Transverse colon (tissue), 4 donors: ENCODE measurements at places on chromosomes 4 and X. TPM values are rescaled to one million over a fixed set of nuclear protein-coding genes. Genes with fewer than 3 reads are reported as not detected.

Gene TRIM2
- total RNA-seq: 86.0 TPM

Gene DDX53
- not detected for total RNA-seq

Gene MND1
- total RNA-seq: 3.2 TPM

Gene ATP1B4
- not detected for total RNA-seq

Gene FGF13
- 1.8 TPM for total RNA-seq

Gene POF1B
- total RNA-seq: 130 TPM

Gene AMBN
- total RNA-seq: not detected

Gene PRRG3
- 3.2 TPM for total RNA-seq

DNA sequence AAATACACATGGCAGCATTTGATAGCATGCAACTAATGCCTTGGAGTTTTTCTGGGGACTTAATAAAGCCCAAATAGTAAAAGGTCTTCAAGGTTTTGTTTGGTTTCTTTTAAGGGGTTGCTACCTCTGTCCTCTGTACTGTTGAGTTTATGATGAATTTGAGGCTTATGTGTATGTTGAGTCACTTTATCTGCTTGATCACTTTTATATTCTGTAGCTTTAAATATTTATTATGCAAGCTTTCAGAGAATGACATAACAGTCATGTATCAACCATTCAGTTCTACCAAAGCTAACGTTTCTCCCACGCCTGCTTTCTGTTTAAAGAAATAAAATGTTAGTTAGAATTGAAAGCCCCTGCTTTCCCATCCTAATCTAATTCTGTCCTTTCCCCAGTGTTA is 122.2 kb downstream of the NHS start:
- no peak for DNase-seq

- DNase-seq: peak; percentile 40
Measured at GRCh38 chr4:148443512-148444295, 1.5 kb upstream of the NR3C2 start.

DNA sequence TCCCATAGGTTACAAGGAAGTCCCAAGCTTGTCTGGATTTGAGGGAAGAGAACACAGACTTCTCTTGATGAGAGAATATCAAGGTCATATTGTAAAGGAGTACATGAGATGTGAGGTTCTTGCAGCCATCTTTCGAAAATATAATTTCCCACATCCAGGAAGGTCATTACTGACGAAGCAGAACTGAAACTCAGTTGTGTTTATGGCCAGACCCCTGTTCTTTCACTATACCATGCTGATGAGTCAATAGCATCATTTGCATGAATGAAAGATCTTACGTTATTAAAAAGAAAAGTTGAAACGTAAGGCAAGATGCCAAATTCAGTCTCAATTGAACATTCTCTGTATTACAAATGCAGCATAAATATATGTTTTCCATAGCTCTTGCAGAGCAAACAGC is 14.2 kb upstream of the CCDC149 start:
- DNase-seq: no peak

- no peak for DNase-seq
Measured at GRCh38 chrX:44189116-44189515, 154.4 kb downstream of the EFHC2 start.

DNA sequence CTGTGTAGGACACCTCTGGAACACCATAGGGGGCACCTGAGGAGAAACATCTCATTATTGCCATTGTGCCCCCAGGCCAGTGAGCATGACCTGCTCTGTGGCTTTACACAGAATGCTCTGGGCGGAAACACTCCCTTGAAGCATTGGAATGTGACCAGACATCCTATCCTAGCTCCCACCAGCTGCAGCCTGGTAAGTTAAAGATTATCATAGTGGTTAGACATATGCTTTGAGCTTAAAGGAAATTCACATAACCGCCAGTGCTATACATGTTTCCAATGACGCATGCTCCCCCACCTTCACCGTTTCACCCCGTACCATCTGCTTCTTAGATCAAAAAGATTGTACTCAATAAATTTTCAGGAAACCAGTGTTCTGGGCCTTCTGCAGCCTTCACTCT is 217.7 kb upstream of the CENPE start:
- DNase-seq: no peak

DNA sequence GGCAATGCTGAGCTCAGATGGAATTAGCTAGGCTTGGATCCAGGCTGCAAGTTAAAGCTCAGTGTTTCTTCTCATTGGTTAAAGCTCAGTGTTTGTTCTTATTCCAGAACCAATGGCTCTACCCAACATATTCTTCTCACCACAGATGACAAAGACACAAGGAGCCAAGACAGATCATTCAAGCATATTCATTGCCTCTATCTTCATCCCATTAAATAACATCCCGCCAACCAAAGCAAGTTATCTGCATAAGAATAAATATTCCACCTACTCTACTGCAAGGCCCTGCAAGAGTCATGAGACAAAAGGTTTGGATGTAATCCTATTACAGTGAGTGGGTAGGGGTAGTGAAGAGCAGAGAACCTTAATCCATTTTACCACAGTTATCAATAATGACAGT is 766.5 kb downstream of the C4orf33 start:
- no peak for DNase-seq

DNA sequence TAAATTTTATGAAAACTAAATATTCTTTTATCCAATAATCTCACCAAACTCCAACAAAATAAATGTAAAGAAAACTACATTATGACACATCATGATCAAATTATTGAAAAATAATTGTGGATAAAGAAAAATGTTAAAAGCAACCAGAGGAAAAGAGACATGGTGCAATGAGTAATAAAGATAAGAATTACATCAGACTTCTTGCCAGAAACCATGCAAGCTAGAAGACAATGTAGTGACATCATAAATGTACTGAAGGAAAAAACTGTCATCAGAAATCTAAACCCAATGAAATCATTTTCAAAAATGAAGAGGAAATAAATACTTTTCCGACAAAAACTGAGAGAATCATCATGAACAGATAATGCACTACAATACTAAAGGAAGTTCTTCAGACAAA is 135.9 kb upstream of the EOLA2 start:
- no peak for DNase-seq

GRCh38 chrX:13469963-13470684 is 99.3 kb upstream of the EGFL6 start:
- no peak for DNase-seq

GRCh38 chr4:23560748-23561147 is 329.1 kb downstream of the PPARGC1A start:
- no peak for DNase-seq

DNA sequence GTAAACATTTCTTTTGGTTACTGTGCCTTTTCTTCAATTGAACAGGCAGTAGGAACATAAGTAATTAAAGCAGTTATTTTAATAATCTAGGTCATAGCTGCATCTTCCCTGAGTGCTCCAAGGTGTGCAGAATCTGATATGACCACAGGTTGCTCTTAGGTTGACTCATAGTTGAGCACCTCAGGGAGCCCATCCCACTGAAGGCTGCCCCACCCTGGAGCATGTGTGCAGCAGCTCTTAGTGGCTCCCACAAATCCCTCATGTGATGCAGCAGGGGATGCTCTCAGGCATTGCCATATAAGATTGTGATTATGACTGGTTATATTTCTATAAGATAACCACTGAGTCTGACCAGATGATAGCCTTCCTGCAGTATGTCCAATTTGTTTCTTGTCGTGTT is 72.3 kb downstream of the ZNF518B start:
- DNase-seq: no peak

DNA sequence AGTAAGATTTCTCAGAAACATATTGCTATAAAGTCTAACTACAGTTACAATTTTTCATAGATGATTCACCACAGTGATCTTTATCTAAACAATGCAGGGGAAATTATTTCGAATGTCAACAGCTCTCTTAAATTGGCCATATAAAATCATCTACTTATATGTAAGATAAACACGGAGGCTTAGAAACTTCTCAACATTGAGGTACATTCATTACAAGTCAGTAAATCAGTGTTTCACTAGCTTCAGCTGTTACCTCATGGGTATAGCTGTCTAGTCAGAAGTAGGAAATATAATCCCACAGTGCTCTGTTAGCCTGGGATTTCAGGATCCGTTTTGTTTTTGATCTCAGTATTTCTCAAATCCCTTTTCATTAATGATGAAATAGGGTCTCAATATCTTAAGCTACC is 43.2 kb downstream of the PCDH7 start:
- DNase-seq: no peak

GRCh38 chrX:41599507-41599906 is 89.3 kb upstream of the GPR34 start:
- no peak for DNase-seq

DNA sequence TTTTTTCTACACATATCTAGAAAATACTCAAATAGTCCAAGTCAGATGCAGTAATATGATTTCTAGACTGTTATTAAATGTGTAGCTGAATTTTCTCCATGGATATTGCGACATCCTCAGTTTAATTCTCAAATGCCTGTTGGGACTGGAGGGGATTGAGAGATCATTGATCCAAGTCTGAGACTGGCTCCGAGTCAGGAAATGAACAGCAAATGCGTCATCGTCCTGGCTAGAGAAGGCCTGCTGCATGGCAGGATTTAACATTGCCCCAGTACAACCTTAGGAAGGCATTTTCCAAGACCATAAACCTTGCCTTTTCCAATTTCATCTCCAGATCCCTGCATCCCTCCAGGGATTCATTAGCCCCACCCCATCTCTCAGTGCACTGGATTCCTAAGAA is 56.6 kb upstream of the SLC6A14 start:
- DNase-seq: no peak

DNA sequence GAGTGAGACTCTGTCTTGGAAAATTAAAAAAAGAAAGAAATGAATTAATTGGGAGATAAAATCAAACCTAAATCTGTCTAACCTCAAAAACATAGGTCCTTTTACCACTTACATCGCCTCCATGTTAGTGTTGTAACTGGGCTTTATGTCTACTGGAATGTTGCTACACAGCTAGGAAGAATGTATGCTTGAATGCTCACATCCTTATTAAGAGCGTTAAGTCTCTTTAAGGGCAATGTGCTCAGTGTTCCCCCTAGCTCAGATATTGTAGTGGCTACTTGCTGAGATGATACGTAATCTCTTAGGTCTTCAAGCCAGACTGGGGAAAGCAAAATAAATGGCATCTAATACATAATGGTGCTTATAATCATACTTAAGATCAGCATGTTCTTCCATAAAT is 1072.8 kb downstream of the PDHA2 start:
- DNase-seq: no peak

GRCh38 chr4:100257567-100257966 is 67.3 kb upstream of the DDIT4L start:
- DNase-seq: no peak

DNA sequence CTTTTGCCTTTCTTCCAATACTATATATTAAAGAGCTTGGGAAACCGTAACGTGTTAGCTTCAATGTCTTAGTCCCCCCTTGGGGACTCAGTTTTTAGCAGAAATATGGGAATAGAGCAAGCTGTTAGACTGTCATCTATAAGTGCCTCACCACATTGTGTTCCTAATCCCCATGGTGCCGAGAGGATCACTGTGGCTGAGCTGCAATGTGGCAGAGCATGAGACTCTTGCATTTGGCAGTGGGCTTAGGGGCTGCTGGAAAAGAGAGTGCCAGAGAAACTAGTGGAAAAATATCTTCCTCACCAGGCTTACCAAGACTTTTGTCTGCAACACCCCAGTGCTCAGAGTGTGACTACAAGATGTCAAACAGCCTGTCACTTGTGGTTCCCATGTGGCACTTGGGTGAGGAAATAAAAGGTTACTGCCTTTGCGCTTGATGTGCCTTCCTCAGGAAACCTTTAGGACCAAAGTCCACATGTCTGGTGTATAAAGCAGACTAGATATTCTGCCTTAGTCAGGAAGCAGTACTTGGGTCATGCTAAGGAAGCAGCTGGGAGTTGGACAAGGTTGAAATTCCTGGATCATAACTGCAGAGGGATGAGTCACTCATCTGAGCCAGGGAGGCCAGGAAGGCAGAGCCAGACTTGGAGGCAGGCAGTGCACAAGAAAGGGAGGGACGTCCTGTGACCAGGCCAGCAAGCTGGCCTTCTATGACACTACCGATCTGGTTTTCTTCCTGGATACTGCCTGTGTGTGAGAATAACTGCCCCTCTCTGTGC is 9.7 kb upstream of the MAGEA4 start:
- peak; percentile 28 for DNase-seq

DNA sequence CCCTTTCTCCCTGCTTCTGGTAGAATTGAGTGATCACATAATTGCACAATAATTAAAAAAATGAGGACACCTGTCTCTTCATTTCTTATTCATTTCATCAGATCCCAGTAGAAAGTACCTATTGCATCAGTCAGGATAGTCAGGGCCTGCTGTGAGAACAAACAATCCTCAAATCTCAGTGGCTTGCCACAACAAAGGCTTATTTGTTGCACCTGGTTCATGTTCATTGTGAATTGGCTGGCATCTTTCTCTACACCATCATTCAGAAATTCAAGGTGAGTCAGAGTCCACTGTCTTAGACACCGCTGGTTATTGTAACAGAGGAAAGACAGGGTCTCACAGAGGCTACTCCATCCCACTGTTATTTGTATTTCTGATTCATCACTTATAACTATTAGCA is 409.8 kb downstream of the STIM2 start:
- DNase-seq: no peak

- DNase-seq: no peak
Measured at GRCh38 chr4:82954212-82954611, 53.7 kb downstream of the THAP9 start.

DNA sequence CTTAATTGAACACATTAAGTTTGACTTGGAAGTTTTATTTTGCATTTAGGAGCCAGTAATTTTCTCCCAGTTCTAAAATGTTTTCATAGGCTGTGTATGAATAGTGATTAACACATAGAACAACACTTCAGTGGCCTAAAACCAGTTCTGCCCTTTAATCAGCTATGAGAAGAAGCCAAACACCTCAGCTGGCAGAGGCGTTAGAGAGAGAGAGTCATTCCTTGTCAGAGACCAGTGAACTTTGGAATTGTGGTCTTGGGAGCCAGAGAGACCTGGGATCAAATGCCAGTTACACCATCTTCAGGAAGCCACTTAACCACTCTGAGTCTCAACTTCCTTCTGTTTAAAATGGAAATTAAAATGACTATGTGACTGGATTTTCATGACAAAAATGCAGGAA is 39.3 kb upstream of the PRPS2 start:
- no peak for DNase-seq

DNA sequence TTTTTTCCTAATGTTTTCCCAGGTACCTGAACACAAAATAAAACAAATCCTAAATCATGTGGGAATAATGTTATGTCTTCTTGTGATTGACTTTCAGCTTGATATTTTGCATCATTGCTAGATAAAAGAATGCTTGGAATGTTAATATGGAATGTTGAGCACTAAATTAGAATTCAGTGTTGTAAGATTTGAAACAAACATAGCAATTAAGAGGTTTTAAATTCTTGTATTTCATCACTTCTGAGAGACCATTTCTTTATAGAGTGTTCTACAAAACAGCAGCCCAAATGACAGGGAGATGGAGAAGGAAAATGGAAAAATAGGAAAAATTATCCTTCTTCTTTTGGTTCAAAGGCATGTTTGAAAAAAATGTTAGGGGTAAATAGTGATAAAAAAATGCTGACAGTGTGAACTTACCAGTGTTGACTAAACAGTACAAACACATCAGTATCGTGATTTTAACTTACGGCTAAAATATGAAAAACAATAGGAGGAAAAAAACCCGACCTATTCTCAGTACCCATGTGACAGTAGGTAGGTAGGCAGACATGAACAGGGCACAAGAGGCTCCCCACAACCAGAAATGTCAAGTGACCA is 102.6 kb upstream of the PDE5A start:
- DNase-seq: no peak
